ENCODE measurements at places on chromosomes 12 and 14.

DNA sequence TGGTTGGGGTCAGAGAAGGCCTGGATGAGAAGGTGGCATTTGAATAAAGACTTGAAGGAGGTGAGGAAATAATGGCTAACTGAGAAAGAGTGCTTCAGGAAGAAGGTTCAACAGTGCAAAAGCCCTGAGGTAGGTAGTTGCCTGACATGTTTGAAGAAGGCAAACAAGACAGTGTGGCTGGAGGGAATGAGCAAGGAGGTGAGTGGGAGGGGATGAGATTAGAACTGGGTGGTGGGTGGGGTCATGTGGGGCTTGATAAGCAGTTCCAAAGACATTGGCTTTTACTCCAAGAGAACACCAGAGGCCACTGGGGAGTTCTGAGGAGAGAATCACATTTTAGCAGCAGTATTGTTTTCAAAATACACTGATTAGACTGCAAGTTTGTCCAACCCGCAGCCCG, 50.5 kb downstream of the HSPB8 start:
- no peak for DNase-seq

DNA sequence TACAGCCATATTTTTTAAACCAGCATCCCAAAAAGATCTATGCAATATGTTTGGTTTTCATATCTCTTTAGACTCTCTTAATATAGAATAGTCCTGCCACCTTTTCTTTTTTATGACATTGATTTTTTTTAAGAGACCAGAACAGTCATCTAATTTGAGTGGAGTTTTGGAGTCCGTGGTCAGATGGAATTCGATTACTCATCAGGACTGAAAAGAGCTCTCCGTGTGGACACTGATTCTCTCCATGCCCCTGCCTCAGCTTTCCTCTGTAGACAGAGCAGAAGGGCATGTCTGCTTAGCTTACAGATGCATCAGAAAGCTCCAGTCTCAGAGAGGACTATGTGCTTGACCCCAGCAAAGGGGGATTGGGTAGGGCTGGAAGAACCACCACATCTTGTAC, 27.8 kb downstream of the SMCO2 start:
- DNase-seq = no peak

DNA sequence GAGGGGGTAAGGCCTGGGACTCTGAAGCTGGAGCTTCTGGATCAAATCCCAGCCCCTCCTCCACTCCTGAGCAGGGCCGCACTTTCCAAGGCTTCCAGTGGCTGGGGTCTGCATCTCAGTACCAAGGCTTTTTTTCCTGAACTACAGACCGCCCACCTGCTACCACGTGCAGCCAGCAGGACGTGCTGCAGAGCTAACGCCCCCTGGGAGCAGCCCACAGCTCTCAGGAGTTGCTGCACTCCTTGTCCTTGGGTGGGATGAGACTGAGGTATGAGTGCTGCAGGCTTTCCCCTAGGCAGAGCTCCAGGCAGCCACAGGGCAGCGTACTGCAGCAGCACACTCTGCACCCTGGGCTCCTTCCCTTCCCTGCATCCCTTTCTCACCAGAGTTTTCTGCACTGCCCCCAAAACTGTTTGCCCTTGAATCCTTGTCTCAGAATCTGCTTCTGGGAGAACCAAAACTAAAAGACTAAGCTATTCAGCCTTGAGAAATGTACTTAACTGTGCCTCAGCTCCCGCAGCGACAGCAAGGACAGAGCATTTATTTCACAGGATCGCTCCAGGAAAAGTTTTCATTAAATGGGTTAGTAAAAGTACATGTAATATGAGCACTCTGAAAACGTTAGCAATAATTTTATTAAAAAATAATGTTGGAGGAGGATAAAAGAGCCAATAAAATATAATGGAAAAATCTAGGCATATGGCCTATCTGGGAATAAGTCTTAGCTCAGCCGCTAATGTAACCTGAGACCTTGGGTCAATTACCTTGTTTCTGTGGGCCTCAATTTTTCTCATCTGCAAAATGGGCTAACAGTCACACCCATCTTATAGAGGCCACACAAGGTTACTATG, 25.5 kb downstream of the RBM19 start:
- no peak for DNase-seq

GRCh38 chr14:24232645-24233537, at the start of gene GMPR2:
Gene GMPR2, plus strand, starts transcription at chr14:24232929. Its CDS starts 325 bp downstream, at chr14:24233254.
- no peak for DNase-seq

DNA sequence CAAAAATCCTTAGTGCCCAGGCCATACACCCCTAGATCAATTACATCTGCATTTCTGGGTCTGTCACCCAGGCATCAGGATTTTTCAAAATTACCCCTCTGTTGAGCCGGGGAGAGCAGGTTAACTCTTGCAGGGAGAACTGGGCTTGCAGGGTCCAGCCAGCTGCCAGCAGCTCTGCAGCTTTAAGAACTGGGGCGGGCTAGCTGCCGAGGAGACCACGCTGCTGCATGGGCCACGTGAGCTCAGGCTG, at the start of gene DGLUCY:
Gene DGLUCY (plus strand): TSS at position 245 of the 250 bp plus-strand sequence. CDS start 46,222 bp downstream, outside the sequence.
- DNase-seq = no peak

DNA sequence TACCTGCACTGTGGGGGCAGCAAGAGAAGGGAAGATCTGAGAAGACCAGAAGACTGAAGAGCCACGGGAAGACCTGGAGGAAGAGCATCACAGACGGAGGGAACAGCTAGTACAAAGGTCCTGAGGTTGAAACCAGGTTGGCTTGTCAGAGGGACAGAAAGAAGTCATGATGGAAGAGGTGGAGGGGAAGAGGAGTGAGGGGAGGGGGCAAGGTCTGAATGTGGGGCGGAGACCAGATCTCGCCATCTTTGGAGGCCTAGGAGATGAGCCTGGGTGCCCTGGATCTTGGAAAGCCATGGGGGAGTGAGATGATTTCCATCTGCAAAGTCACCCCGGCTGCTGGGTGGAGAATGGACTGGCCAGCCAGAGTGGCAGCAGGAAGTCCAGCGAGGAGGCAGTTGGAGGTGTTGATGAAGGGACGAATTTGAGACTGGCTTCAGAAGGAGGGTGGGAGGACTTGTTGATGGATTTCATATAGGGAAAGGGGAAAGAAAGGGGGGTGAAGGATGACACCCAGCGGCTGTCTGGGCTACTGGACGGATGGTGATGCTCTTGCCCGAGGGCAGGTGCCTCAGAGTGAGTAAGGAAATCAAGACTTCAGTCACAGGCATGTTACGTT, 14.6 kb upstream of the UBC start:
- no peak for DNase-seq

GRCh38 chr14:66530526-66530925, 22.6 kb downstream of the GPHN start:
- DNase-seq = no peak
